ENCODE measurements at places on chromosomes 4 and X.

GRCh38 chrX:119062750-119063374, 9.9 kb upstream of the CT47C1 start:
- no peak for DNase-seq

DNA sequence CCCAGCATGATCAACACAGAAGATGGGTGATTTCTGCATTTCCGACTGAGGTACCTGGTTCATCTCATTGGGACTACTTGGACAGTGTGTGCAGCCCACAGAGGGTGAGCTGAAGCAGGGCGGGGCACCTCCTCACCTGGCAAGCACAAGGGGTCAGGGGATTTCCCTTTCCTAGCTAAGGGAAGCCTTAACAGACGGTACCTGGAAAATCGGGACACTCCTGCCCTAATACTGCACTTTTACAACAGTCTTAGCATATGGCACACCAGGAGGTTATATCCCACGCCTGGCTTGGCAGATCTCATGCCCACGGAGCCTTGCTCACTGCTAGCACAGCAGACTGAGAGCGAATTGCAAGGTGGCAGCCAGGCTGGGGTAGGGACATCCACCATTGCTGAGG, 92.9 kb upstream of the GRID2 start:
- no peak for DNase-seq

DNA sequence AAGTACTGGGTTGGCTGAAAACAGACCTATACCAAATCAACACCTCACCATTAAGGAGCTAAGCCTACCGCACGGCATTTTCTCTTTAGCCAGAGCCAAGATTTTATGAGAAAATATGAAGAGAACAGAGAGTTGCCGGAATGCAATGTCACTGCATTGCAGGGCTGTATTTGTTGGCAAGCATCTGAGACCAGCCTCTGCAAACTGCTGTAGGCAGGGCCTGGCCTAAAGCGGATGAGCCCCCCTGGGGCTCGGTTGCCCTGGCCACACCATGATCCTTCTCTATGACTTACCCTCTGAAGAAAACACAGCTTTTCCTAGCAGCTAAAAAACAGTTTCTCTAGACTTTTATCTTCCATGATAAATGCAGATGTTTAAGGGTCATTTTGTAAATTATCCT, 120.5 kb upstream of the SORBS2 start:
- DNase-seq = no peak

DNA sequence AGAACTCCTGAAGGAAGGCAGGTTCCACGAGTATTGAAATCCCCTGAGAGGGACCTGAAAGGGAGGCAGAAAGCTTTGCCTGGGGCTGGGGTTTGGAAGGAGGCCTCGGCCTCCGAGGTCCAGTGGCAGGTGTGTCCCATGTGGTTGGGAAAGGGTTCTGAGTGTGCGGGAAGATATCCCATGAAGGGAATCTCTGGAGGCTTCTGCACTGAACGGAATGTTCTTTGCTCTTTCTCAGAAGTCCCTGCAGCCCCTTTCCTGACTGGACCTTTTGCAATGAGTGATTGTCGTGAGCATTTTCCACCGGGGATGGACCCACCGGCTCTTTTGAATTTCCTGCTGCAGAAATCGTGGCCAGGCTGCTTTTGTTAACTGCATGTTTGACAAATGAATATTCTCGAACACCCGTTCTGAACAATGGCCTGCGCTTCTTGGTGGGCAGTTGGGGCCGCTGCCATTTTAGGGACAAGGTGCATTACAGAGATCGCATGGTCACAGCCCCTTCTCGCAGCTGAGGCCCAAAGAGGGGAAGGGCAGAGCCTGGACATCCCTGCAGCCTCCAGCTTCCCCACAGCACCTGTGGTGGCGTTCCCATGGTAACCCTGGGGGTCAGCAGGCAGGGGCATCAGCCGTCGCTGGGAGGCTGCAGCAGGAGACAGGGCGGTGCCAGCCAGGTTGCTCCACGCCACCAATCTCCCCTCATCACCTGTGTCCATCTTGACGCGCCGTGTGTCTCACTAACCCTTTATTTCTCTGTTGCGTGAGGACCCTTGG, 18.3 kb upstream of the HTRA3 start:
- DNase-seq = no peak

- DNase-seq = no peak
Measured at GRCh38 chrX:85808217-85808616, 239.1 kb downstream of the CHM start.

- DNase-seq = no peak
Measured at GRCh38 chr4:76309939-76310550, 3.5 kb downstream of the STBD1 start.

DNA sequence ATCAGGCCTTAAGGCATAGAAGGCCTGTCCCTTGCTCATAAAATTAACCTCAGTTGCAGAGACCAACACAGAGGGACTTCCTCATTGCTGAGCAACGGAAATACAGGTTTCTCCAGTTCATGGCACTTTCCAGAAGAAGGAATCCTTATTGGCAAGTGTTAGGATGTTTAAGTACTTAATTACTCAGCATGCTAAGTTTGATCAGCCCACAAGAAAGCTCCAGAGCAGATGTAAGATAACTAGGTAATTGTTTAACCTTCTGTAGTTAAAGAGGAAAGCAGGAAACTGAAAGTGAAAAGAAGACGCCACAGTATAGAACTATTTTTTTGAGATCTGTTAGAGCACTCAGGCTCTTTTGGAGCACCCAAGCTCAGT, 33.5 kb downstream of the SMS start:
- no peak for DNase-seq

GRCh38 chr4:160319221-160319867, 1216.5 kb downstream of the RAPGEF2 start:
- no peak for DNase-seq

GRCh38 chr4:137707626-137708025, 175.3 kb upstream of the PCDH18 start:
- DNase-seq = no peak

DNA sequence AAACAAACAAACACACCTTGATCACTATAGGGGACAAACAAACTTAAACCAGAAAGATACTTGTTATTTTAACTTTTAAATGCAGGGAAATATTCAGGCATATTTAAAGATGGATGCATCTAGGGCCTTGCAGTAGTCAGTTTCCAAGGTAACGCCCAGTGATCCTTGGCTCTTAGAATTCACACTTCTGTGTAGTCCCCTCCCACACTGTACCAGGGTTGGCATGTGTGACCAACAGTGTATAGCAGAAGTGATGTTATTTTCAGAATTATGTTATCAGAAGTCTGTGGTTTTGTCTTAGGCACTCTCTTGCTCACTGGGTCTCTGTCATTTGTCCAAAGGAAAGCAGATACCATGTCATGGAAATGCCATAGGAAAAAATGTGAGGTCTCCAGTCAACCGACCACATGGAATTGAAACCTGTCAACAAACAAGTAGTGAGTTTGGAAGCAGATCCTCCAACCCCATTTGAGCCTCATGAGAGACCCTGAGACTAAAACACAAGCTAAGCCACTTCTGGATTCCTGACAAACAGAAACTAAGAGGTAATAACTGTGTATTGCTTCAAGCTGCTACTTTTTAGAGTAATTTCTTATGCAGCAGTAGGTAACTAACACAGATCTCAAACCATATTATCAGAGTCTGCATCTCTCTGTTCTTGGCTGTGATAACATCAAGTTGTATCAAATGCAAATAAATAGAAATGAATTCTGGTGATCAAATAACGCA, 670.3 kb downstream of the KCTD8 start:
- DNase-seq = no peak

DNA sequence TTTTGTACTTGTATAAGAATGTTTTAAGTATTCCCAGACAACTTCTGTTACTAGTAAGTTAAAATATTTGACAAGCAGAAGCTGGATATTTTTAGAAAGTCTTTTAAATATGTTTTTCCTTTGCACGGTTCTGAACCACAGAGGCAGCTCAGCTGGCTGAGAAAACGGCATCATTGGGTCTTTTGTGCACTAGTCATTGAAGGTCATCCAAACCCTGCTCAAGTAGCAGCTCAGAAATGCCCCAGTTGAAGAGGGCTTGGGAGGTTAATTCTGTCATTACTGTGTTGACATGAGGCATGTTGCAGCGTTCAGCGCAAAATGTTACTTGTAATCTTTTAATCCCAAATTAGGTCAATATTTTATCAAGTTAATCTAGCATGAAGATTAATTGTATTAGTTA, 383.7 kb upstream of the FAM241A start:
- no peak for DNase-seq

DNA sequence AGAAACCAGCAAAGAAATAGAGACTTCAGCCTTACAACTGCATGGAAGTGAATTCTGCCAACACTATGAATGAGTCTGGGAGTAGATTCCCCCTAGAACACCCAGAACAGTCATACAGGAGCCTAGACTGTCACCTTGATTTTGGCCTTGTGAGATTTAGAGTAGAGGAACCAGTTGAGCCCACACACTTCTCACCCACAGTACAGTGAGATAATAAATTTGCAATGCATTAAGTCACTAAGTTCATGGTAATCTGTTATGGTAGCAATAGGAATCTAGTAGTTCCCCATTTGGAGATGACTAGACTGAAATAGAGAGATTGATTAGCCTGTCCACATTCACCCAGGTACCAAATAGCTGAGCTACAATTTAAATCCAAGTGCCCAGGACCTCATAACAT, 59.0 kb downstream of the FAM13A start:
- DNase-seq = no peak

GRCh38 chr4:56245547-56246232, 141.6 kb downstream of the AASDH start:
- DNase-seq = no peak

DNA sequence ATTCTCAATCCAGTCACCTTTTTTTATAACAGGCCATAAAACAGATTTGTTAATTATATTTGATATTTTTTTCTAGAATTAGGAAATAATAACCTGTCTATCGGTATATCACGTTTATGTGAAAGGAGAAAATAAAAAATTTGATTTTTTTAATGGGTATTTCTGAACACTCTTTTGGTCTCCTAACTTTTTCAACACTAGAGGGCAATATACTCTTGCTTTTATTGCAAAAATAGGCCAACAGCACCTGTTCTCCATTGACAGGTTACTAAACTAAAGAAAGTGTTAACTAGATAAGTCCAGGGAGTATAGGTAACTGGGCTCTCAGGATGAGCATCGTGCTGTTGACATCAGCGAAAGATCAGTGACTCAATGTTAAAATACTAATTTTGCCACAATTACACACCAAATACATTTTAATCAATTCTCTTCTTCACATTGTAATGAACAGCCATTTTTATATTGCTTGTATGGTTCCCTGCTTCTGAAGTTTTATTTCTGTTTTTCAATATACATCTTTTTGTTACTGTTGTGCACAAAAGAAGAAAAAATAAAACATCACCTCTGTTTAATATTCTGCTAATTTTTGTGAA, 22.8 kb downstream of the NDST4 start:
- DNase-seq = no peak

- no peak for DNase-seq
Measured at GRCh38 chr4:28600958-28601357, 1740.3 kb downstream of the STIM2 start.

DNA sequence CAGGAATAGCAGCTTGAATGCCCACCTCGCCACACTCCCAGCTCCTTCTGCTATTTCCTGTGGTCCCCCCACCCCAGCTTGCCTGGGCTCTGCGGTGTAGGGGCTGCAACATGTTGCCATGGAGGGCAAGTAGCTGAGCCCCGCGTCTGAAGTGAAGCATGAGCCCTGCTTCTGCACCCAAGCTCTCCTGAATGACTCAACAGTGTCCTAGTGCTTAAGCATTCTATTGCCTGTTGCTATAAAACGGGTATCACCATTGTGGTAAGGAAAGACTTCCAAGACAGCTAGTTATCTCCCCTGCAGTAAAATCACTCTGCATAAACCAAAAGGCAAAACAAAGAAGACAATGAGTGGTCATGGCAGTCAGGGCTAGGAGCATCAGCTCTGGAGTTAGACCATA, 31.4 kb upstream of the SPATA4 start:
- DNase-seq = no peak

DNA sequence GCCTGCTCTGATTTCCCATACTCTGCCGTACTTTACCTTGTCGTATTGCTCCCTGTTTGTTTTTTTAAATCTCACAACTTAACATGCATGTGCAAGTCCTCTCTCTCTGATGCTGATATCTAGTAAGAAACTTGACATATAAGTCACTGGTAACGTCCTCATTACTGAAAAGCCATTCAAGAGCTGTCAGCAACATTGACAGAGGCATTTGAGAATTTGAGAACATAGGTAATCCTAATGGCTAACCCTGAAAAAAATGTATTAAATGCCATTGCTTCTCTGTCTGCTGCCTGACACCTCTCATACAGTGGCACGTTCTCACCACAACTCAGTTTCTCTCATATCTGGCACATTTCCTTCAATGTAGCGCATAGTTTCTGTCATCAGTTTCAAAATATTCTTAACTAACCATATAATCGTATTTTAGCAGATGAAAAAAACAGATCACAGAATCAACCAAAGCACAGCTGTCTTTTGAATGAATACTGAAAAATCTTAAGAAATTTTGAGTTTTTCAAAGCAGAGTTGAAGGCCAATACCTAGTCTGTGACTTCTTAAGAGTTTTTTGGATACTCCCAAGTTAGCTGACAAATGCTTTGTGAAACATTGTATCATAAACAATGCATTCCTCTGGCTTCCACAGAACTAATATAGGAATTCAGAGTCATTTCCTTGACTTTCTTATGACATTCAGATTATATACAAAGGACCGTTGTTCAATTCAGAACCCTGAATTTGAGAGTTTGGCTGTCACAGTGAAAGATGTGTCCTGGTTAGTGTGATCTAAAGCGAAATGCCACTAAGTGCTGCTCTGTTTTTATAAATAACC, 996.4 kb downstream of the C4orf33 start:
- DNase-seq = no peak

DNA sequence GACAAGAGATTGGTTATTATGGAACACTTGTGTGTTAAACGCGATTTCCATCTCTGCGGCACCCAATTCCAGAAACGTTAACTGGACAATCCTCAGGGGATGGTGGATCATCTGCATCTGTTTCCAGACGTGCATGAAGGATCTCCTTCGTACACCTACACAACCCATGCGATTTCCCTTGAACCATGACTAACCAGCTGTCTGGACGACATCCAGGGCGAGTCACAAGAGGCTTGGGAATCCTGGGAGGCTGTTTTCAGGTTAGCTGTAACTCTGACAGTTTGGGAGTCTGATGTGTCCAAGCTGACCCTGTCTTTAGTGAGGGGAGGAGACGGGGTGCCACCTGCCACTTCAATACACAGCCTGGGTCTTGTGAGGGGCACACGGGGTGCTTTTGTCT, 84.5 kb downstream of the GATB start:
- DNase-seq = no peak

- DNase-seq = no peak
Measured at GRCh38 chrX:142663330-142664095, 362.2 kb upstream of the SPANXN4 start.

Measured in stimulated activated CD4-positive, alpha-beta T cell treated with anti-CD3 and anti-CD28 coated beads, TNF-alpha, amount 100 ng/mL, for 4 hours (primary cell).